Stimulated activated CD8-positive, alpha-beta memory T cell treated with anti-CD3 and anti-CD28 coated beads, Interleukin-4, amount 100 ng/mL, for 4 hours (primary cell): ENCODE measurements at places on chromosomes 4 and X.

- DNase-seq, result no peak
Observed at GRCh38 chr4:82044141-82044993, 329.4 kb downstream of the HNRNPD start.

- no peak for DNase-seq
Observed at GRCh38 chrX:46485897-46486296, 59.3 kb downstream of the ZNF674 start.

GRCh38 chr4:151888367-151888866 lies 127.6 kb upstream of the GATB start:
- DNase-seq, result no peak

- DNase-seq, result no peak
Observed at GRCh38 chrX:45850197-45850774, 649.6 kb upstream of the DIPK2B start.

DNA sequence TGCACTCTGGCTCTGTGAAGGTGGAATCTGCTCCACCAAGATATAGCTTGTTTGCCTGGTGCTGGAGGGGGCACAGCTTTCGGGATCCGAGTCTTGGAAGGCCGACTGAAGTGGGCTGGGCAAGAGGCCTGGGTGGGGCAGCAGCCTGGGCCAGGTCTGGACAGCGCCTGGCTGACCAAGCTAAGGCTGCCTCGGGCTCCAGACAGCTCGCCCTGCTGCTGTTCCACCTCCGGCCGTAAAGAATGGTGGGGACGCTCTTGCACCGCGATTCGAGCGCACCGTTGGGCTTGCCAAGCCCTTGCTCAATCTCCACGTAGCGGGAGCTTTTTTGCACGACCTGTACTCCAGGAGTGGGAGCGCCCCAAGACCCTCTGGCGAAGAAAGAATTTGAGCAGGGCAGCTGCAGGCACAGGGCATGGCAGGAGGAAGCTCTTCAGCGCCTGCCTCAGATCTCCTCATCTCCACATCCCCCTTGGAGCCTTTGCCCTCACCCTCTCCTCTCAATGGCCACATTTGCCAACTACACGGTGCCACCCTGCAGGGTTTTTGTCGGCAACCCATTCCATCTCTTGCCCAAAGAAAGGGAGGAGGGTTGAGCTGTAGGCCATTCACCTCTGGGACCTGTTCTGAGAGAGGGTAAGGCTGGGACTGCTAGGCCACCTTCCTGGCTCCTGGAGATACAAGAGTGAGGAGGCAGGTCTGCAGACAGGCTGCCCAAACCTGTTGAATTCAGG lies 18.9 kb downstream of the CNGA2 start:
- DNase-seq, result no peak

DNA sequence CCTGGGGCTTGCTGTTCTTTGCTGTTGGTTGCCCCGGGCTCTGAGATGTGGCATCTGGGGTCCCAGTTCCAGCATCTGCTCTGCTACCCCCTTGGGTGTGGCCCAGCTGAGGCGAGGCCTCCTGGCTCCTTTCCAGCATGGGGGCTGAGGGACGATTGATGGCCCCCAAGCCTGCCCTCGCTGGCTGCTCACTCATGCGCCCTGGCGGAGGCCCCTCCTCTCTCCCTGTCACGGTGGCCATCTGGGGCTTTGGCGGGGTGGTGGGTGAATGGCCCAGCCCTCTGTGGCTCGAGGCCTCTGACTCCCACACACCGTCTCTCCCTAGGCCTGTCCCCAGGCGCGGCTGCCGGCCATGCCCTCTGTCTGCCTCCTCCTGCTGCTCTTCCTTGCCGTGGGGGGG lies 1.8 kb downstream of the PLXNA3 start:
- DNase-seq, result no peak

DNA sequence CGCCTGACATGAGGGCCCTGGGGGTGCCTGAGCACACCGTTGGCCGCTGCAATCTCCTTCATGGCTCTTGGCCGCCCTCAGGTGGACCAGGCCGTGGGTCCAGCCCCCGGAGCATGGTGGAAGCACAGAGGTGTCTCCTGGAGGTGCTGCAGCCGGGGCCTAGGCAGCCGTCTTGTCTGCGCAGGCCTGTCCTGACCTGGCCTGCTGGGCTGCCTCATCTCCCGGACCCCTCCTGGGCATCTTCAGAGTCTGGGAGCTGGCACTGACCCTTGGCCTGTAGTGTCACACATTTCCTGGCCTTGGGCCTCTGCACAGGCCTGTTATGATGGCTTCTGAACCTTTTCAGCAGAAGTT lies 20.9 kb downstream of the UVSSA start:
- DNase-seq, result no peak

DNA sequence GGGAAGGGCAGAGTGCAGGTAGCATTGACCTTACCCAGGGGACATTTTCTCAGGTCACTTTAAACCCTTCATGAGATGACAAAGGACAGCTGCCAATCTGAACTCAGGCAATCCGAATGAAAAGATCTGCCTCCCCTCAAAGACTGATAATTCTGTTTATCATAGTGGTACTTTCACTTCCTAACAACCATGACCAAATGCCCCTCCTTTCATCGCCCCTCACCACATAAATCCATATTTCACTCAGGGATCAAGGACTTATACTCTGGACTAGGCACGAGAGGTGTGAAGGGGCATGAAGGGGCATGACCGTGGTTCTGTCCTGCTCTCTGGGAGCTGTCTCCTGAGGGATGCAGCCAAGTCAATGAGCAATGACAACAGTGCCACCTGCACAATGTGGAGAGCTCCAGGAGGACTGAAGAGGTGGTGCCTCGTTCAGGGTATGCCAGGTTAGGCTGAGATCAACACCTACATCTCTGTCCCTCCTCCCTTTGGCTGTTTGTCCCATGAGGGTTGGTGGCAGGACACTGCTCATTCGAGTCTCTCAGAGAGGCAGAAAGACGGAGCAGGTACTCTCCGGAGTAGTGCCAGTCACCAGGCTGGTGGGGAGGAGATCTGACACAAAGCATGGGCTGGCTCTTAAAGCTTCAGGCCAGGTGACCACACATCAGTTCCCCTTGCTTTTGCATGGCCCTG lies 12.5 kb downstream of the HS3ST1 start:
- DNase-seq, result no peak

DNA sequence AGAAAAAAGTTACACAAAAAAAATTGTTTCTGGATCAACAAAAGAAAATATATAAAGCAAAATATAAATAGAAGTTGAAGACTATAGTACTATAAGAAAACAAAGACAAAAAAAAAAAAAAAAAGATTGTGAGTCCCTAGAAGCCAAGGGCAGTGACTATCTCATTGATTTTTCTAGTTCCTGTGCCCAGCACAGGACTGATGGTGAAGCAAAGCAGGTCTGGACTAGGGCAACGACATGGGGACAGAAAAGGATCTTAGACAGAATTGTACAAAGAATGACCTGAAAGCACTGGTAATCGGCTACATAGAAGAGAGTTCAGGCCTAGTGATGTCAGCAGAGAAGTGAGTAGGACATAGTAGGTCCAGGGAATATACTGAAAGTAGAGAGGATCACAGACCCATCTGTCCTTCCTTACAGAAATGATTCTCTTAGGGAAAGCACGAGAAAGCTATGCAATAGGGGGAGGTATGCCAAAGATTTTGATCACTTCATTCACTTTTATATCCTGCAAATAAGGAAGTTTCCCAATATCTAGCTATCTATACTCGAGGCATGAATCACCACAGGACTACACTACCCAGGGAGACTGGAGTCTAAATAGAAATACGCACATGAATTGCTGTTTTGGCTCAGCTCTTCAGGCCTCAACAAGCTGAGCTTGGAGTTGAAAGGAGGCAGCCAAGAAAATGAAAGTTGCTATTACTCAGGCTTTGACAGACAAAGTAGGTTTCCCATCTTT lies 230.9 kb upstream of the GPC4 start:
- no peak for DNase-seq

DNA sequence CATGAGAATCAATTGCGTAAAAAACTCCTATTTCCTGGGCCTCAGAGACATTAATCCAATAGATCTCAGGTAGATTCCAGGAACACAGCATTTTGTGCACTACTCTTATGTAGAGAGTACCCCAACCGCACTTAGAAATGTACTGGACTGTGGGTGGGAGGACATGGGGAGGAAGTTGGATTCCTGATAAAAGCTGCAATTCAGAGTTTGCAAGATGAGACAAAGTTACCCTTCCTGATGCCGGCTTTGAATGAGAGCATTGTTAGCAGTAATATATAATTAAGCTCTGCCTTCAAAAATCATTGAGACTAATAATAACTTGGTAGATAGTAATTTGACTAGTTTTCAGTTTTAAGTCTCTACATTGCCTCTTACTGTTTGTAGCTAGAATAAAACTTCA lies 323.3 kb upstream of the GALNT7 start:
- DNase-seq, result no peak

DNA sequence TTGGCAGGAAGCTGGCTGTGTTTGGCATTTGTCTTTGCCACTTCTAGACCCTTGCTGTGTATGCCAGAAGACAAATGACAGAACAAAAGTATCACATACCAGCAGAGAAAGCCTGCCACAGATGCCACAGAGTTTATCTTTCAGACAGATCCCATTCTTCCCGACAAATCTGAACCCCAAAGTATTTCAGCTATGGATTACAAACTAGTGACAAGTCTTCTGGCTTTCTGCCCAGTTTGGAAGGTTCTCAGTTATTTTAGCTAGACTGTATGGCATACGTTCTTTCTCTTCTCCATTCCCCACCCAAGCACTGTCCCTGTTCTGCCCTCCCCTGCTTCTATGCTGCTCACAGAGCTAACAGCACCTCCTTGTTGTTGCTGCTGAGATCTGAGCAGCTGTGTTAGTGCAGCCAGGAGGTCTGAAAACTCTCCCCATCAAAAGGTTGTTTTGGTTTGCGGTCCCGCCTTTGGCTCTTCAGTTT lies 236.7 kb downstream of the FRAS1 start:
- DNase-seq, result no peak

- no peak for DNase-seq
Observed at GRCh38 chr4:168981942-168982341, 28.1 kb downstream of the CBR4 start.

DNA sequence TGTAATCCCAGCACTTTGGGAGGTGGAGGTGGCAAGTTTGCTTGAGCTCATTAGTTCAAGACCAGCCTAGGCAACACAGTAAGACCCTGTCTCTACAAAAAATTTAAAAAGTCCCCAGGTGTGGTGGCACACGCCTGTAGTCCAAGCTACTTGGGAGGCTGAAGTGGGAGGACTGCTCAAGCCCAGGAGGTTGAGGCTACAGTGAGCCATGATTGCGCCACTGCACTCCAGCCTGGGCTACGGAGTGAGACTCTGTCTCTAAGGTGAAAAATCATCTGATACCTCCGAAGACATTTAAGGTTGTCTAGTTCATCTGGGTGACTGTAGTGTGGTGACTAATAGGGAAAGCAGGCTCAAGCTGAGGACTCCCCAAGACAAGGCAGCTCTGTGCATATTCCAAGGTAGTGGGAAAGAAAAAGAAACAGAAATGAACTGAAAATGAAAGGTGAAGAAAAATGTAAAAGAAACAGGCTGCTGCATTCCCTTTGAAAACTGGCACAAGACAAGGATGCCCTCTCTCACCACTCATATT lies 23.3 kb downstream of the FRYL start:
- no peak for DNase-seq

DNA sequence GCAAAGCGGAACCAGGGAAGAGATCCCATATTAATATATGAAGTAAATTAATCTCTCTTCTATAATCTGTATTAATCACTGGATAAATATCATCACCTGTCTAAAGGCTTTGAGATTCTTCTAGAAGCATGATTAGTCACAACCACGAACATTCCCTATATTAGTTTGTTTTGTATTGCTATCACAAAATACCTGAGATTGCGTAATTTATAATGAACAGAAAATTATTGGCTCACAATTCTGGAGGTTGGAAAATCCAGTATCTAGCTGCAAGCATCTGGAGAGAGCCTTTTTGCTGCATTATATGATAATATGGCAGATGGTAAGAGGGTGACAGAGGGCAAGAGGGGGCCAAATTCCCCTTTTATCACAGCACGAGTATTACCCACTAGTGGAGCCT lies 532.6 kb upstream of the EPHA5 start:
- DNase-seq, result no peak

DNA sequence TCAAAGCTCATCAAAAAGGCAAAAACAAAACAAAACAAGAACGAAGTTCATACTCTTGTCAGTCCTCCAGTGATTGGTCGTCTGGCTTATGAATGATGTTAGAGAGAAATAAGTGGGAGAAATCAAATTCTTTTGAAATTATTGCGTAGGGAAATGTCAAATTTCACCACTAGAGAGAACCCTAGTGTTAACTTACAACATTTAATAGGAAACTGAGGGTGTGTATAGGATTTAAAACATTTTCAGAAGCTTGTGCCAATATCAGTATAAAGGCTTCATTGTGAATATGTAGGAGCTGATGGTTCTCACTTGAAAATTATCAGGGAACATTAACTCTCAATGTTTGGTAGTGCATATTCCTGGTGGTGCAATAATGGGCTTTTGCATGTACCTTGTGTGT lies 17.4 kb downstream of the ADH6 start:
- DNase-seq, result no peak

DNA sequence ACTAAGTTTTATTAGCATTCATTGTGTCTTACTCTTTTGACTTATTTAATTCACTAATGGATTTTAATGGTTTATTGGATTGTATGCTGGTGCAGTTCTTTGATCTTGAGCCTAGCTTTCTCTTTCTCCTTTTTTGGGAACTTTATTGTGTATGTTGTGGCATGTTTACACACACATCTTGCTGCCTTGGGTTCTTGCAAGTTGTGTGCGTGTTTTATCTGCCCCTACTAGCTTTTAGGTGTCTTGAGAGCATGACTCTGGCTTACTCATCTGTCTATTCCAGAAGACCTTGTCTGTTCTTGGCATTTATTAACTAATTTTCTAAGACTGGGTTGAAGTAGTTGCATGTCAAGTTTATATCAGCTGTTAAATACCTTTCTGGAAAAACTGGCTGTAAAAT lies 2.7 kb downstream of the TMEM165 start:
- DNase-seq, result no peak

- DNase-seq, result no peak
Observed at GRCh38 chrX:140526171-140526570, 21.3 kb upstream of the SOX3 start.

GRCh38 chr4:109990261-109991257 lies 77.9 kb downstream of the EGF start:
- DNase-seq, result no peak

- DNase-seq, result no peak
Observed at GRCh38 chr4:152778656-152779512, 646 bp downstream of the TIGD4 start.
